Vagina (tissue), 2 donors: ENCODE measurements at places on chromosomes 16 and 17.

GRCh38 chr17:67481808-67482207 lies 104.7 kb downstream of the PITPNC1 start:
- no peak for DNase-seq

GRCh38 chr16:19213885-19214284 lies 45.8 kb downstream of the SYT17 start:
- DNase-seq, result no peak

- DNase-seq, result no peak
Observed at GRCh38 chr17:62712171-62712581, 84.7 kb downstream of the MRC2 start.

GRCh38 chr16:83948914-83949723 lies 3.9 kb upstream of the OSGIN1 start:
- no peak for DNase-seq

DNA sequence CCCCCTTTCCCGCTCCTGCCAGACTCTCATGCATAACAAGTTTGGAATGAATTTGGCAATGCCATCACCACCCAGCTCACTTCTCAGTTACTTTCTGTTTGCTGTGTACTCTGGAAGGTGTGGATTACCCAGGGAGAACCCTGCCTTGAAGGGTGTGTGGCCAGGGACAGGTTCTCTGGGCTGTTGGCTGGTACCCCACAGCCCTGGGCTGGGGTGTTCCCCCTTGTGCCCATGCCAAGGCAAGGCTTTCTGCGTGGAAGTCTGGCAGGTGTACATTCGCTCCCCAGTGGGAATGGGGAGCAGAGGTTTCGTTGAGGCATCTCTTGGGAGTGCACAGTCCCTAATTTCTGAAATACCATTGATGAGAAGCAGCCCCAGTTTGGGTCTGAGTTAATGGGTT lies 187.7 kb downstream of the CCDC182 start:
- no peak for DNase-seq

DNA sequence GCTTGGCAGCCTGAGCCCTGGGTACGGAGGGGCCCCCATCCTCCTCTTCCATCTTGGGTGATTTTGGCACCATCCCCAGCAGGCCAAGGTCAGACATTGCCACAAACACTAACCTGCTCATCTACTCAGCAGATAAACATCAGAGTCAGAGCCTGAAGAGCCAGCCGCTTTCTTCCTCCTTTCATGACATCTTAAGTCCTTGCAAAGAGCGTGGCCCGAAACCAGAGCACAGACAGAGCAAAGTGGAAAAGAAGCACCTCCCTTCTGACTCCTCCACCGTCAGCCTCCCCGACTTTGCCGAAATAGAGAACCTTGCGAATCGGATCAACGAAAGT lies 60.4 kb upstream of the RPH3AL start:
- no peak for DNase-seq

- no peak for DNase-seq
Observed at GRCh38 chr17:13560935-13561334, 40.8 kb downstream of the HS3ST3A1 start.

- no peak for DNase-seq
Observed at GRCh38 chr17:79626156-79626890, 15.5 kb upstream of the RBFOX3 start.

DNA sequence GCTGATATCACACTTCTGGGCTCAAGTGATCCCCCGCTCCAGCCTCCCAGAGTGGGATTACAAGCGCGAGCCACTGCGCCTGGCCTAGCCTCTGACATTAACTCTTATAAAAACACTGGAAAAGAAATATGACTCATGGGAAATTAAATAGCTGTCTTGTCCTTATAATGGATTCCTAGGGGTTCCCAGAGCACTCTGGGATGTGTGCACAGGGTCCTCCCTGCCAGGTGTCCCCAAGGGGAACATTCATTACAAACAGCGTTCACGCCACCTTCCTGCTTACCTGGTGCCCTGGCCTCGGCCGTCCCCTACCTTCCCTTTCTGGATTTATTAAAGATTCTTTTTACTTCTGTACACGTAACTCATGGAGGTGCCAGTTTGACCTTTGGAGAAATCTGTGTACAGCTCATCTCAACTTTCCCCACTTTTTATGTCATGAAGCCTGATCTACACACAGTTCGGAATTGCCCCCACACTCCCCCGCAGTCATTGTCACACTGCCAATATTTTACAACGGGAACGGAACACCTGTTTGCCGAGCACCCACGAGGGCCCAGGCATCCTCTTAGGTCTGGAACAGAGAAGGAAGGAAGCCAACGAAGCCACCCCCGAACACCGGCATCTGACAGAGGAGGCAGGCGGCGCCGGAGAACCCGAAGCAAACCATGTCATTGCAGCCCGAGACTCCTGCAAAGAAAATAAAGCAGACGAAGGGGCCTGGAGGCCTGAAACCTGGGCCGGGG lies 39.7 kb upstream of the MEAK7 start:
- DNase-seq, result no peak

- no peak for DNase-seq
Observed at GRCh38 chr17:38509772-38510420, 81.6 kb downstream of the ARHGAP23 start.

GRCh38 chr16:48182979-48183537 lies 27.3 kb upstream of the ABCC12 start:
- DNase-seq, result no peak

- DNase-seq, result no peak
Observed at GRCh38 chr17:81665205-81666091, 957 bp downstream of the OXLD1 start.

GRCh38 chr17:17763734-17764133 lies 73.1 kb downstream of the SREBF1 start:
- no peak for DNase-seq

GRCh38 chr17:60602385-60602742 lies 2.4 kb downstream of the PPM1D start:
- no peak for DNase-seq

GRCh38 chr16:29641561-29641960 lies 21.5 kb upstream of the SPN start:
- no peak for DNase-seq

DNA sequence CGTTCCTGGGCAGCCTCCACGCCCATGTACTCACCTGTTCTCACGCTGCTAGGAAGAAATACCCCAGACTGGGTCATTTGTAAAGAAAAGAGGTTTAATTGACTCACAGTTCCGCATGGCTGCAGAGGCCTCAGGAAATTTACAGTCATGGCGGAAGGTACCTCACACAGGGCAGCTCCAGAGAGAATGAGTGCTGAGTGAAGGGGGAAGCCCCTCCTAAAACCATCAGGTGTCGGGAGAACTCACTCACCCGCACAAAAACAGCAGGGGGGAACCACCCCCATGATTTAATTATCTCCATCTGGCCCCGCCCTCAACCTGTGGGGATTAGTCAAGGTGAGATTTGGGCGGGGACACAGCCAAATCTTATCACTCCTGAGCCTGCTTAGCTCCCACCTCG lies 18.2 kb downstream of the RAB40C start:
- no peak for DNase-seq

GRCh38 chr16:15966836-15967546 lies 17.6 kb downstream of the ABCC1 start:
- no peak for DNase-seq

GRCh38 chr17:35460354-35460851 lies 11.8 kb upstream of the SLFN13 start:
- no peak for DNase-seq

- no peak for DNase-seq
Observed at GRCh38 chr17:38728290-38728831, 1.8 kb upstream of the CISD3 start.

DNA sequence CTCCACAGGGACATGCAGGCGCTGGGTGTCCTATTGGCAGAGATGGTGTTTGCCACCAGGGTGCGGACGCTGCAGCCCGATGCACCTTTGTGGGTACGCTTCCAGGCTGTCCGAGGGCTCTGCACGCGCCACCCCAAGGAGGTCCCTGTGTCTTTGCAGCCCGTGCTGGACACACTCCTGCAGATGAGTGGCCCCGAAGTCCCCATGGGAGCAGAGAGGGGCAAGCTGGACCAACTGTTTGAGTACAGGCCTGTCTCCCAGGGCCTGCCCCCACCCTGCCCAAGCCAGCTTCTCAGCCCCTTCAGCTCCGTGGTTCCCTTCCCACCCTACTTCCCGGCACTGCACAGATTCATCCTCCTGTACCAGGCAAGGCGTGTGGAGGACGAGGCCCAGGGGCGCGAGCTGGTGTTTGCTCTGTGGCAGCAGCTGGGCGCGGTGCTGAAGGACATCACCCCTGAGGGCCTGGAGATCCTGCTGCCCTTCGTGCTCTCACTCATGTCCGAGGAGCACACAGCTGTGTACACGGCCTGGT lies 2.8 kb downstream of the WDR81 start:
- no peak for DNase-seq

DNA sequence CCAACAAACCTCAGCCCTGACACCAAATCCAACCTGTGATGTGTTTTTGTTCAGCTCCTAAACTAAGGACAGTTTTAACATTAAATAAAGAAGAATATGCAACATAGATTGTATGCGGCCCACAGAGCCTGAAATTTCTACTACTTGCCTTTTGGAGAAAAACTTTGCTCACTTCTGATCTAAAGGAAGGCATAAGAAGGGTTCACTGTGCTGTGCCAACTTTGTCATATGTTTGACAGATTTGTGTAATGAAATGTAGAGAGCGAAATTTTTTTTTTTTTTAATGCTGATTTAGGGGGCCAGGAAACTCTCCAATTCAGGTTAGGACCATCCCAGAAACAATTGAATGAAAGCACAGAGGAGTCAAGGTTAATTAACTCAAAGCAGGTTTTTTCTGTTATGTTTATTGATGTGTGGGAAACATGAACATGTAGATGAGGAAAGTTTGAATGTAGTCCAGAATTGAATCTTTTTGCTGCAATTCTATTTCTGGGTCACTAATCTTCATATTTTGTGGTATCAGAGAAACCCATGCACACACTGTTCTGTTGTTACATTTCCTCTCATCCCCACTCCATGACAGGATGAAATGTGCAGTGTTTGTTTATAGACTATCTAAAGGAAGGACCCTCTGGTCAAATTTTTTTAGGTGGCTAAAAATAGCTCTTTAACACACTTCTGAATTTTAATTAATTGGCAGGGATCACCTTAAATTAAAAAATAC lies 71.5 kb downstream of the TAOK1 start:
- DNase-seq, result no peak

GRCh38 chr16:87762071-87762571 lies 3.7 kb downstream of the KLHDC4 start:
- DNase-seq, result no peak

DNA sequence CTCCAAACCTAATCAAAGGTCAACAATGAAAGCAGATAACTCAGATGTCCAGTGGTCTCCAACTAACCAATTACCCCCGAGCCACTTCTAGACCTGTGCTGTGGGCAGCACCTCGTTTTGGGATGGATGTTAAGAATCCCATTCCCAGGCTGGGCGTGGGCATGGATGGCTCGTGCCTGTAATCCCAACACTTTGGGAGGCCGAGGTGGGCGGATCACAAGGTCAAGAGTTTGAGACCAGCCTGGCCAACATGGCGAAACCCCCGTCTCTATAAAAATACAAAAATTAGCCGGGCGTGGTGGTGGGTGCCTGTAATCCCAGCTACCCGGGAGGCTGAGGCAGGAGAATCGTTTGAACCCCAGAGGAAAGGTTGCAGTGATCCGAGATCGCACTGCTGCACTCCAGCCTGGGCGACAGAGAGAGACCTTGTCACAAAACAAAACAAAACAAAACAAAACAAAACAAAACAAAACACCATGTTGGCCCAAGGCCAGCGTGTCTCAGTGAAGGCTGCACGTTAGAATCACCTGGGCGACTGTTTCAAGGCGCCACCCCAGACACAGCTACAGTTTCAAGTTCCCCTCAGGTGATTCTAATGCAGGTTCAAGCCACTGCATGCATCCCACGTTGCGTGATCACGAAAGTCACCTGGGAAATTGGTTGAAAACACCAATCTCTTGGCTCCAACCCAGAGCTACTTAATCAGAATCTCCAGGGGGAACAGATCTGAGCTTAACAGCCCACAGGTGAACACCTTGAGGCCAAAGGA lies 21.3 kb downstream of the COX4I1 start:
- DNase-seq, result no peak

DNA sequence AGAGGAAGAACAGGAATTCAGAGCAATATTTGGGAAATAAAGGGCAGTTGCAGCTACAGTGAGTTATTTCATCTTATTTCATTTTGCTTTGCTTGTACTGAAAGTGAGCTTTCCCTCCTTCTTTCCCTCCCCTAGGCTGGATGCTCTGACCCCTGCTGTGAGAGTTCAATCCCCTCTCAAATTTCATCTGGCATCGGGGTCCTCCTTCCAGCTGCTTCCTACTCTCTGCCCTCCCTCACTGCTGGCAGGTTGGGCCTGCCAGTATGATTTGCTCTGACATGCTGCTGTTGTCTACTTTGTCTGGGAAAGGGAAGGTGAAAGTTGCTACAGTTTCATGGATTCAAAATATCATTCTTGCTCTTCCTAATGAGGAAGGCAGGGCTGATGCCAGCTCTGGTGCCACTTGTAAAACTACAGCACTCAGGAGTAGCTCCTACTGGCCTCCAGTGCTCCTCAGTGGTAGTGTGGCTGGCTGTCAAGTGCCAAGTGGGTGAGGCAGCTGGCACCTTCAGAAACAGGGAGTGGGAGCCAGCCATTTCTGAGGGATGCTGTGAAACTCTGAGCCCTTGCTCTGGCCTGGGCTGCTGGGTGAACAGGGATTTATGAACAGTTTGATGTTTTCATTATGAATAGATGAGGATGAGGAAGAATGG lies 408.6 kb downstream of the HAPSTR1 start:
- DNase-seq, result no peak

GRCh38 chr16:29650771-29651170 lies 12.3 kb upstream of the SPN start:
- no peak for DNase-seq

GRCh38 chr17:16342979-16343378 lies 10.3 kb downstream of the CENPV start:
- DNase-seq, result no peak

- DNase-seq, result no peak
Observed at GRCh38 chr17:68505951-68506350, 6.3 kb upstream of the PRKAR1A start.

DNA sequence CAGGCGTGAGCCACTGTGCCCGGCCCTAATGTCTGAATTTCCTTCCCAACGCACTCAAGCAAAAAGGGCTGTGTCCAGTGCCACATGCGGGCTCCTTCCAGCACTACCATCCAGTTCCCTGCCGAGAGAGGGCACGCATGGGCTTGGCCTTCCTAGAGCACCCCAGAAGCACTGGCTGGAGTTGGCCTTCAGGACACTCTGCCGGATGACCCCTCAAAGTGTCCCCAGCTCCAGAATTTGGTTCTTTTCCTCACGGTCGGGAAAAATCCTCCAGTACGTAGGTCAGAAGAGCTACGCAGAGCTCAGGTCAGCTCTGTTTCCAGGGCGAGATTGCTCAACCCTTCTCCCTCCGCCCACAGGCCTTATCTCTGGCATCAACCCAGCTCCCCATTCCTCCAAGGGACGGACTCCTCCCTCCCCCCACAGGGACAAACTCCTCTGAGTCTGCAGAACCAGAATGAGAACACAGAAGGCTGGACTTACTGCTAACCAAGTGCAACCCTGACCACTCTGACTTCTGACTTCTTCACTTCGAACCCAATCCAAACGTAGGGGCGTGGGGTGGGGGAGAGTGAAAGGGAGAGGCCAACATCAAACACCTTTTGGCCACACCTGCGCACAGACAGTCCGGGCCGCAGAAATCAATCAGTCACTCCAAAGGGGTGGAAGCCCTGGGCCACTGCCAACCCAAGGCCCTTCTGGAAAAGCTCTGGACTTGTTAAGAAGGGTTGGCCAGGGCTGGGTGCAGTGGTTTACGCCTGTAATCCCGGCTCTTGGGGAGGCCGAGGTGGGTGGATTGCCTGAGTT lies 3.6 kb downstream of the CDC42EP4 start:
- DNase-seq, result no peak
